Nucleus accumbens (tissue), 56 donors: ENCODE measurements at places on chromosomes 16 and 17.

- DNase-seq = no peak
These were observed 3.3 kb downstream of the STX4 start for GRCh38 chr16:31036691-31037090.

DNA sequence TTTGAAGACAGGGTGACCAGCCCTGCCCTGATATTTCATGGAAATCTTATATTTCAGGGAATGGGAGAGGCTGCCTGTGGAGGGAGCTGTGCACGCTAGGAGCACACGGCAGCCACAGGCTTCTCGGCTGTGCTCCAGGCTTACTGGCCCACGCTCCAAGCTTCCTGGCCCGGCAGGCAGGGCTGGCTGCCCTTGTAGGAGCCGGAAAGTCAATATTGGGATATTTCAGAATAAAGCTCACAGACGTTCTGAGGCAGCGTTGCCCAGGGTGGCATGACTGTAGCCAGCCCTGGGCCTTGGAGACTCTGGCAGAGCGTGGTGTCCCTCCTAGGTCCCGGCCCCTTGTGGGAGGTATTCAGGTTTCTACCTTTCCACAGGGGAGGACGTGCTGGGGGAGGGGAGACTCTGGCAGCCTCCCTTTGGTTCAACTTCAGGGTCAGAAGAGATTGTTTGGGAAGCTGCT is 95.6 kb downstream of the NPIPB11 start:
- no peak for DNase-seq

- no peak for DNase-seq
These were observed 56.7 kb downstream of the TBX4 start for GRCh38 chr17:61508912-61509311.

GRCh38 chr16:65120831-65121721 is 787 bp downstream of the CDH11 start:
- peak; percentile 61 for DNase-seq

- no peak for DNase-seq
These were observed 831.4 kb downstream of the CDH11 start for GRCh38 chr16:64290461-64290860.

DNA sequence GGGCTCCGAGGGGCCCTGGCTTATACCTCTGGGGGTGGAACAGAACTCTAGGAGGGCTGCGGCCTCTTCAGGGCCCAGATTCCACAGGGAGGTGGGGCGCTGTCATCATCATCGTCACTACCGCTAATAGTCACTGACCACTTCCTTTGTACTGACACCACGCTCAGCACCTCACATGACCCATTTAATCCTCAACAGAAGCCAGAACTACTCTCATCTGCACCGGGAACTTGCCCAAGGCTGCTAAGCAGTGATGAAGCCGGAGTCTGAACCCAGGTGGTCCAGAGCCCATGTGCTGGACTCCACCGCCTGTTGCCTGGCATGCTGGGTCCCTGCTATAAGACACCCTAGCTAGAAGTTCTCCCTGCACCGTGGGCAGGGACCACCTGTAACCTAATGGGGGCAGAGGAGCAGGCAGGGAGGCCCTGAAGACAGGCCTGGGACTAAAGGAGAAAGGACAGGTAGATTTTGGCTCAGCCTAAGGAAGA is 12.0 kb downstream of the UNC13D start:
- no peak for DNase-seq

DNA sequence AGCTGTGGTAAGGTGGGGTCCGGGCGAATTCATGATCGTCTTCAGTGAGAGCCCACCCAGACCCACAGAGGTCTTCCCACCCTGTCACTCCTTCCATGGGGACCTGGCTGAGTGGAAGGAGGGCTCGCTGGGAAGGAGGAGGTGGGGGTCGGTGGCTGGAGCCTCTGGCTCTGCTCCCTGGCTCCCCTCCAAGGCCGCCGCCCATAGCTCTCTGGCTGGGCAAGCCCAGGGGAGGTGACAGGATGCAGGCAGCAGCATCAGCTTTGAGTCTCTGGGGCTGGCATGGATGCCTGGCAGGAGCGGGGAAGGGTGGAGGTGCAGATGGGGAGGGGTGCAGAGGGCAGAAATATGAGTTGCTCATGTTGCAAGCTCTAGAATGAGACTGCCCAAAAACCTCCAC is 147.0 kb downstream of the ENGASE start:
- DNase-seq = no peak

GRCh38 chr16:57882792-57883191 is 80.5 kb upstream of the KIFC3 start:
- no peak for DNase-seq

DNA sequence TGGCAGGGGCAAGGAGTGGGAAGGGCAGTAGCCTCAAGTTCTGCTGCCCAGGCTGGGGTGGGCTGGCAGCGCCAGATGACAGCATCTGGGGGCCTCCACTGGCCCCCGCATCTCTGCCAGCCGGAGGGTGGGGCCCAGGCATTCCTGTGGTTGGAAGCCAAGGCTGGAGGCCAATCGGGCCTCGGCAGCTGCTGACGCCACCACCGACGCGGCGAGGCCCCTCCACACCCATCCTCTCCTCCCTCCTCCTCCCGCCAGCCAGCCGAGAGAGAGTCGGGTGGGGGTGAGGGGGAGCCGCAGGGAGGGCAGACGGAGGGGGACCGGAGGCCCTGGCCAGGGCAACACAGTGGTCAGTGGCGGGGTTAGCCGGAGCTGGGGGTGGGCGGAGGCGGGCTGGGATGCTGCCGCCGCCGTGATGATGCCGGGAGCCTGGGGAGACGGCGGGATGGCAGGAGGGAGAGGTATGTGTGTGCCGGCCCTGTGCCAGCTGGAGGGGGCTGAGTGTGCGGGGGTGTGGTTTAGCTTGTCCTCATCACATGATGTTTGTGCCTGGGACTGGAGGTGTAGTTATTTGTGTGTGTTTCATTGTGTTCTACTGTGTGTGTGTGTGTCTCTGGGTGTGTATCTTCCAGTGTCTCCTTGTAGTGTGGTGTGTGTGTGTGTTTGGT is 36.6 kb downstream of the ARHGAP23 start:
- peak; percentile 90 for DNase-seq

- no peak for DNase-seq
These were observed 23.6 kb downstream of the CFAP20 start for GRCh38 chr16:58105631-58106030.

GRCh38 chr17:46832331-46832821 is 13.9 kb upstream of the WNT3 start:
- DNase-seq = peak; percentile 12

GRCh38 chr16:12311309-12311708 is 334.8 kb downstream of the SNX29 start:
- DNase-seq = no peak

DNA sequence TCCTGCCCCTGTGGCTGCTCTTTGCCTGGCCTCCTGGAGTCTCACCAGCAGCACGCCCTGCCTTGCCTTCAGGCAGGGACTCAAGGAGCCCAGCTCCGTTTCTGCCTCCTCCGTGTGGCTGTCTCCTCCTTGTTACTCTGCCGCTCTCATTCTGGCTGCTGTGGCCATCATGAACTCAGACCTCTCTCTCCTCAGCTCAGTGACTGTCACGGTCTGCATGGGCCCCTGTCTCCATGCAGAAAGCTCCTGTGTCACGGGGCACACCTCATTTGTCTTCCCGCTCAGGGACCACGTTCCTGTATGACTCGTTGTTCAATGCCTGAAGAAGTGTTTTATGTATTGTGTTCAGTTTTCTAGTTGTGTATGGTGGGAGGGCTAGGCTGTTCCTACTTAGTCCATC is 25.3 kb downstream of the RPTOR start:
- DNase-seq = no peak

GRCh38 chr17:81290230-81290629 is 4.9 kb downstream of the SLC38A10 start:
- no peak for DNase-seq

DNA sequence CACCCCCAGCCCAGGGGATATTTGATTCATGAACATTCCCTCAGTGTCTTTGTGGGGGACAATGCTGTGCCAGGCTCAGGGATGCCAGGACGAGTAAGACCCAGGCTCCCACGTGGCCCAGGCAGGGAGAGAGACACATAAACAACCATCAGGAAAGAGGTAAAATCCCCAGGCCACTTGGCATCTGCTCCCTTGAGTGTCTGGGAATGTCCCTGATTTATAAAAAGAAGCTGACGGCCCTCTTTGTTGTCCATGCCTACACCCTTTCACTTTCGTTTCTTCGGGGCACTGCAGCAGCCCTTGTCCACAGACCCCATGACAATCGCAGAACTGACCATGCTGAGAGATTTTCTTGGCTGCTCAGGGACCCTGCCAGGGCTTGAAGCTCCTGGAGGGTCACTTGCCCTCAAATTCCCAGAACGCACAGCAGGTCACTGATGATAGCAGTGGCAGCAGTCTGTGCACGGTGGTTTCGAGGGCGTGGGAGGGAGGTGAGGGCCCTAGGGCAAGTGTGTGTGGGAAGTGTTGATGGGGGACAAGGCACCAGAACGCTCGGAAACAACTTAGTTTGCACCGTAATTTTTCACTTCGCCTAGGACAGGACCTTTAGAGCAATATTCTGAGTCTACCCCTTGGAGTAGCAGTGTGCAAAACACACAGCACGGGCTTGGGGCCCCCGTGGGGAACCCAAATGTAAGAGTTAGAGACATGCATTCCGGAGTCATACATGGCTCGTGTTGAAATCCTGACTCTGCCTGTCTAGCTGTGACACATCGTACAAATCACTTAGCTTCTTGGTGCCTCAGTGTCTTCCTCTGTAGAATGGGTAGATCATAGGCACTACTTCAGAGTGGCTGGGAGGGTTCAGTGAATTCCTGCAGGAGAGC is 4.7 kb downstream of the NOD2 start:
- DNase-seq = no peak

GRCh38 chr17:61420052-61420451 is 20.4 kb downstream of the TBX2 start:
- DNase-seq = no peak

DNA sequence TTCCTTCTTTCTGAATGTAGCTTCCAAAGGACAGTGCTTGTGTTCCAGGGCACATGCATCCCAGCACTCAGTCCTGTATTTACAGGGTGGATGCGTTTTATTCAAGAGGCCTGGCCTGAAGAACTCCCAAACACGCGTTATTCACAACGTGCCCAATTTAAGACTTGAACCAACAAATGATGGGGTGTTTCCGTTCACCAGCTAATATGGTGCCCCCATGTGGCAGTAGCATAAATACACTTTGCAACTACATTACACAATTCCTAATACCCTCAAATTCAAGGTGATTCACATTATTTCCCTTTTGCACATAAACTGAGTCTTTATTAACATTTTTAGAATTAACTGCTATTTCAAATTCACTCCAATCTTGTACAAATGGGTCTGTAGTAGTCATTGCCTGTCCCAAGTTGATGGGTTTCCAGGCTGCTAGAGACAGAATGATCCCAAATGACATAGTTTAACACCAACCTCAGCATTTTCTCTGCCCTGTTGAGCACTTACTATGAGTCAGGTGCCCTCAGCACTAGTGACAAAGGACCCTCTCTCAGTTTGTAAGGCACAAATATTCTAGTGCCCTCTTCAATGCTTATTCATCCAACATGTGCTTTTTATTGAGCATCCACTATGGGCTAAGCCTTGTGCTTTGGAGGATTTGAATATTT is 26.9 kb downstream of the HSD17B2 start:
- DNase-seq = no peak

- no peak for DNase-seq
These were observed 173.0 kb downstream of the FOXL1 start for GRCh38 chr16:86751076-86752030.

DNA sequence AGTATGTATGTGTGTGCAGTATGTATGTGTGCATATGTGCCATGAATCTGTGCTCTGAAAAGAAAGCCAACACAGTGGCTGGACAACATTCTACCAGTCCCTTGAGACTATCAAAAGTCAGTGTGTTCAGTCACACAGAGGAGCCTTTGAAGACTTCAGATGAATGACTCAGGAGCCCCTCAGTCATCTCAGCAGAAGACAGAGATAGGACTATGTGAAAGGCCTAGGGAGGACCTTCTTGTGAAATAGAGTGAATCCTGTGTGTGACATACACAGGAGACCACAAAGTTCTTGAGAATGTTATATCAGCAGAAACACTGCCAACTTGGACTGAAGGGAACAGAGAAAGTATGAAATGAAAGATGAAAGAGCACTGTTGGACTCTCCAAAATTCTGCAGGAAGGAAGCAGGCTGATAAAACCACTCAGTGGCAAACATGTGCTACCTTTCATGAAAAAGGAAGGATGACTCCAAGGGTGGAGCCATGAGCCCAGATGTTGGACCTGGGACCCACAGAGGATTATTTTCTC is 108.4 kb downstream of the METRNL start:
- no peak for DNase-seq

- no peak for DNase-seq
These were observed 1.3 kb downstream of the RNF157 start for GRCh38 chr17:76238847-76239537.

- DNase-seq = no peak
These were observed 8.8 kb downstream of the RUNDC1 start for GRCh38 chr17:42989141-42989540.

GRCh38 chr16:27529962-27530361 is 19.8 kb downstream of the GTF3C1 start:
- DNase-seq = no peak

GRCh38 chr17:74186498-74186897 is 17.0 kb upstream of the RPL38 start:
- no peak for DNase-seq

GRCh38 chr17:38746849-38747462 is 1.2 kb downstream of the PCGF2 start:
- DNase-seq = no peak

DNA sequence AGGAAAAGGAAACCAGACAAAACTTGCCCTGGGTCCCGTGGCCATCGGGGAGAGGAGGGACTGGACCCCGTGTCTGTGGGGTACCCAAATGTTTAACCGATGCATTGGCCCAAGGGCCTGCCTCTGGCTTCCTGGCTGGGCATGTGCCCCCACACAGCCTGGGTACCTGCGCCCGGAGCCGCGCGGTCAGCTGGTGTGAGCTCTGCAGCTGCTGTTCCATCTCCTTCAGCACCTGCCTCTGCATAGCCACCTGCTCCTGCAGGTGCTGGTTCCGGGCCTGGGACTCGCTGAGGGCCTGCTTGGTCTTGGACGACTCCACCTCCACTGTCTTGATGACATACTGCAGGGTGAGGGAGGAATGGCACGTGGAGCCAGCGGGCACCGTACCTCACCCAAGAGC is 31.9 kb downstream of the KIFC3 start:
- no peak for DNase-seq

GRCh38 chr17:65511316-65511715 is 50.1 kb downstream of the AXIN2 start:
- no peak for DNase-seq
